ENCODE measurements at places on chromosomes 11 and 22.

DNA sequence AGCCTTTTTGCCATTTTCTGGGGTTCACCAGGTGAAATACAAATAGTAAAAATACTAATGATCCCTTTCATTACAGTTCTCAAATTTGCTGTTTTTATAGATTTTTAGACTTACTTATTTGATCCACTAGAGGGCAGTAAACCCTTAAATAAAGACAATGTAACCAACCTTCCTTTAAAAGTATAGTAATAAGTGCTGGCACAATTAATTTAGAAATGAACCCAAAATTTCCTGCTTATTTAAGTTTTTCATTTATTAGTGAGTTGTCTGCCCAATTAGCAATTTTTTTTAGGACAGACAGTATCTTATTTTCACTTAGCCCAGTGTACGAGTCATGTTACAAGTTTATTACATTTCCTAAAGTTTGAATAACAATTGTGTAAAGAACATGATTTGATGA lies 4.7 kb downstream of the DDIAS start:
- peak; percentile 79 for DNase-seq

DNA sequence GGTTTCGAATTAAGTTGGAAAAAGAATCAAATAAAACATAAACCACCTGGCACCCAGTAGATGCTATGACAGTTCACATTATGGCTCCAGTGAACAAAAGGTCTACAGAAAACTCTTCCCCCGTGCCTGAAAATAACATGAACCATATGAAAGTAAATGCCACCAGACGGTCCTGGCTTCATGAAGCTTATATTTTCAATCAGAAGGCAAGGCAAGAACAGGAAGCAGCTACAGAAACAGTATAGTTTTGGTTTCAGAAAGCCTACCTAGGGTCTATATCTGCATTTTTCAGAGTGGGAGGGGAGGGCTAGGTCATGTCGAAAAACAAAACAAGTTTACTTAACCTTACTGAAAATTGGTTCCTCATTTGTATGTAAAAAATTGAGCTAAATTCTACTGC lies 9.8 kb downstream of the RAB30 start:
- DNase-seq: no peak

DNA sequence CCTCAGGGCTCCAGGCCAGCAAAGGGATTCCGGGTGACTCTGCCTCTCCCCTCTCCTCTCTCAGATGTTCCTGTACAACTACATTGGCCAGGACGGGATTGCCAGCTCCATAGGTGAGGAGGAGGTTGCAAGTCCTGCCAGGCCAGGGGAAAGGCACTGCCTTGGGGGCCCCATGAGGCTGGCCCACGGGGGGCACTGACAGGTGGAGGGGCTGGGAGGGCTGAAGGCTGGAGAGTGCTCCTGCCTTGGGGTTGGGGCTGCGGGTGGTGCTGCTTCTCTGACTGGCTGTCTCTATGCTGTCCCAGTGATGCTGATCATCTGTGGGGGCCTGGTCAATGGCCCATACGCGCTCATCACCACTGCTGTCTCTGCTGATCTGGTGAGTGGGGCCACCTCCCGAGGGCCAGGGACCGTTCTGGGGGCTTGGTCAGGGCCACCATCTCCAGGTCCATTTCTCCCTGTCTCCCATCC lies 21.7 kb downstream of the SLC37A2 start:
- DNase-seq: no peak

- DNase-seq: no peak
Measured at GRCh38 chr11:67178421-67178820, 59.4 kb downstream of the KDM2A start.

DNA sequence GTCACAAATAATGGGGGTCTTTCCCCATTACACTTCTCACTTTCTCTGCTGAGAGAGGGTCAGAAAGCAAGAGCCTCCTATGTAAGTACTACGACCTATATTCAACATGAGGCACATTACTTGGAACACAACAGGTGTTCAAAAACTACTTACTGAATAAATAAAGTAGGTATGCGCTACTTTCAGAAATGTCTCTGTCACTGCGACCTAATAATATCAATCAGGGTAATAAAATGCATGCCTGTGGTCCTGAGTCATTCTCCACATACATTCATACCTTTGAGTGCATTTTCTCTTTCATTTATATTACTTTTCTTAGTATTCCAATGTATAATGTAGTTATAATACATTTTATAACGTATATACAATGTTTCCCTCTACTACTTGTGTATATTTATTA lies 838.9 kb downstream of the DLG2 start:
- DNase-seq: no peak

Measured in NCI-H69 (cell line).